Sciatic nerve (tissue), 2 donors: ENCODE measurements at places on chromosomes 5 and 9. TPM values are rescaled to one million over a fixed set of nuclear protein-coding genes. Genes with fewer than 3 reads are reported as not detected.

DNA sequence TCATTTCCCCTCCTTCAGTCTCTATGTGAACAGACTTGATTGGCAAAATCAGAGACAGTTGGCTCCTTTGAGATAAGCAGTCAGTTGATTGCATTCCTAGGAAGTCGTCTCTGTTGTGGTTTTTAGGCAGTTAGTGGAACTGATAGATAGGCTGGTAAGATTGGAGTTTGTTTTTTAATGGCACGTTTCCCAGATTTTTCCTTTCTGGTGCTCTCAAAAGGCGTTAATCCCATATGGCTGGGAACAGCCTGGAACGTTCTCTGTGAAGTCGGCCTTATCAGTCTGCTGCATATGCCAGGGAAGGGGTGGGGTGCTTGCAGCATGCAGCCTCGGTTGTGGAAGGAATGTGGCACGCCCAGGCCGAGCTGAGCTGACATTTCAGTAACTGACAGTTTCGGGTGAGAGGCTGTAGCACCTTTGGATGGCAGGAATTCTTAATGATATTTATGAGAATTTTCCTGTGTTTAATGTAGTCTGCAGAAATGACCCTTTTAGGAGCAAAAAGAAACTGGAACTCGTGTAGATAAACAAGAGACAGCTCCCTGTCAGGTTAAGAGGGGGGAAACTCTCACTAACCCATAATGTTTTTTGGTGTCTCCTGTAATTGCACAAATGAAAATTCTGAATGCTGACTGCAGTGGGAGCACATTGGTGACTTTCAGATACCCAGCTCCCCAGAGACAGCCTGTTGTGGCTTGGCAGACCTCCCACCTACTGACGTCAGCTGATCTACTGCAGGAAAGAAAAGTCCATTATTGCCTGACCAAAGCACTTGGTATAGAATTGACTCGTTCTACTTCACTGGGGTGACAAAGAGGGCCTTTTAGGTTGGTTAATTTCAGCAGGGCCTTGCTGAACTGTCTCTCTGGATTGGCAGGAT is 6.3 kb downstream of the SPTAN1 start:
- DNase-seq: peak; percentile 93

- no peak for DNase-seq
Observed at GRCh38 chr5:142829801-142830220, 59.6 kb downstream of the ARHGAP26 start.

- DNase-seq: no peak
Observed at GRCh38 chr9:99147177-99147576, 42.3 kb downstream of the TGFBR1 start.

ANKRD18A gene
- 3.9 TPM for total RNA-seq

RNF224 gene
- not detected for total RNA-seq
